ENCODE measurements at places on chromosomes 7 and 10. TPM values are rescaled to one million over a fixed set of nuclear protein-coding genes. Genes with fewer than 3 reads are reported as not detected.

Gene KAZALD1
- total RNA-seq = 17.6 TPM

Gene GTF2IRD2
- total RNA-seq = 25.6 TPM

Gene PDE1C
- total RNA-seq = 7.1 TPM

- H3K36me3 ChIP-seq = no peaks in the 10 kb centered on the region
- H3K27me3 ChIP-seq = no peaks in the 10 kb centered on the region
- no peaks in the 10 kb centered on the region for H3K4me1 ChIP-seq
Measured at GRCh38 chr10:66881814-66882213, 44.0 kb upstream of the LRRTM3 start.
